ENCODE measurements at places on chromosomes 12 and 14.

GRCh38 chr12:65811968-65812700 is 12.1 kb upstream of the HMGA2 start:
- DNase-seq: no peak

- DNase-seq: no peak
These were observed 463.4 kb upstream of the TMEM132C start for GRCh38 chr12:127803545-127803944.

DNA sequence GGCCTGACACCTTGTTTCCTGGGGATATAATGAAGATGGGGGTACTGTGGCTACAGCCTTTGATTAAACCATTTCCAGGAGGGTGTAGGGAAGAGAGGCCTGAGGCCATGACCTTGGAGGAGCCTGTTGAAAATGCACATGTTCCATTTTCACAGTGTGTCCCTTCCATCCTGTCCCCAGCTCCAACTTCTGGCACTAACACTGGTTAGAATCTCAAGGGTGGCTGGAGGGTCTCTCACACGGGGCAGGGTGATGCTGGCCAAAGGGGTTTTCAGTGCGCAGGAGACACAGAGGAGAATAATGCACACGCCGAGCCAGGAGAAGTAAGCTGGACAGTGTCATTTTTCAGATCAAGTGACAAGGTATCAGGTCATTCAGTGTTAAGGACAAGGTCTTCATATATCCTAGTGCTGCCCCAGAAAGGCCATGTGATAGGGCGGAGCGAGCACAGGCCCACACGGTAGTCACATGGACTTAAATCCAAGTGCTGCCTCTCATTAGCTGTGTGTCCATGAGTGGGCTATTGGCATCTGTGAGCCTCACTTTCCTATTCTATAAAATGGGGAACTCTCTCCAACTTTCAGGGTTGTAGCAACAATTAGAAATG is 36.4 kb upstream of the TUNAR start:
- no peak for DNase-seq

DNA sequence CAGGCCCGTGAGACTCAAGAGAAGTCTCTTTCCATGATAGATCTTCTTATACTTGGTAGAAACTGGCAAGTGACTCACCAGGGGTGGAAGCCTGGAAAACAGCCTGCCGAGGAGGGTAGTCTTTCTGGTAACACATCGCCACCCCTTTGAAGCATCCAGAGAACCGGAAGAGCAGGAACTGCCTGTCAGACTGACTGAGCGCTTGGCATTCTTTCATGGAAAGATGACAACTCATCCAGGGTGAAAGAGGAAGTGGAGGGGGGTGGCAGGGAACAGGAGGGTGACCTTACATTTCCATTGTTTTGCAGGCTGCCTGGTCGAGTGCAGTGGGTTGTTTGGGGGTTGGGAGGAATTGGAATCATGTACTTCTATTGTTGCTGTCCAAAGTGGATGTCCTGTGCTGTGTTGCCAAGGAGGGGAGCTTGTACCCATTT is 34.5 kb downstream of the PRKCH start:
- no peak for DNase-seq

- no peak for DNase-seq
These were observed 57.5 kb downstream of the CALM1 start for GRCh38 chr14:90454041-90455000.

All from D721Med (cell line).